ENCODE measurements at places on chromosomes 2 and 18.

DNA sequence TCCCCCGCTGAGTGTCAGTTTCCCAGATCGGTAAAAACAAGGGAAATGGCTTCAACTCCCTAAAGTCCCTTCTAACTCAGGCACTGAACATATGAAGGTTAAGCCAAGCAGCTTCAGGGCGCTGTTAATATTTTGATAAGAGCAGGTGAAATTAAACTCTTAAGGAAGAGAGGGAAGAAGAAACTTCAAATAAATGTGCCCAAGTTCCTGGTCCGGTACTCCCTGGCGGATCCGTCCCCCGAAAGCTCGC is 564 bp downstream of the TRABD2A start:
- DNase-seq: no peak

GRCh38 chr2:43389581-43390466 is 163.4 kb upstream of the ZFP36L2 start:
- DNase-seq: no peak

DNA sequence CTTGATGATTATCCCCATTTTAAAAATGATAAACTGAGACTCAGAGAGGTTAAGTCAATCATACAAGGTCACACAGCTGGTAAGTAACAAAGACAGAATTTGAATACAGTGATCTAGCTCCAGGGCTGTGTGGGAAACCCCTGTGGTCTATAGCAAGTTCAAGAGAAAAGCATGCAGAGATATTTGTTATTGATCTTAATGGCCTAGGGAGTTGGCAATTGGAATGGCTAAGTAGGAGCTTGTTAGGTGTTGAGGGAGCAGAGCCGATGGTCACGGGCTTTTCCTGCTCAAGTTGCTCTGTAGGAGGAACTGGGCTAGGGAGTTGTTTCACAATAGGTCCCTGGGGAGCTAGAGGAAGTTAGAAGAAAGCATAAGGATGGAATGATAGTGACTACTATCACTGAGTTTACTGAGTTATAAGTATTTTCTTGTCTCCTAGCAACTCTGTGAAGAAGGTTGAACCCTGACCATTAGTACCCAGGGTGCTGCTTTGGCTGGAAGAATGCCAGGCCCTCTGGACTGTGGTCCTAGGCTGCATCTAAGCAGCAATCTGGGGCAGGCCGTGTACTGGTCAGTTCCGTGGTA is 30.0 kb downstream of the RNF125 start:
- DNase-seq: peak; percentile 94

DNA sequence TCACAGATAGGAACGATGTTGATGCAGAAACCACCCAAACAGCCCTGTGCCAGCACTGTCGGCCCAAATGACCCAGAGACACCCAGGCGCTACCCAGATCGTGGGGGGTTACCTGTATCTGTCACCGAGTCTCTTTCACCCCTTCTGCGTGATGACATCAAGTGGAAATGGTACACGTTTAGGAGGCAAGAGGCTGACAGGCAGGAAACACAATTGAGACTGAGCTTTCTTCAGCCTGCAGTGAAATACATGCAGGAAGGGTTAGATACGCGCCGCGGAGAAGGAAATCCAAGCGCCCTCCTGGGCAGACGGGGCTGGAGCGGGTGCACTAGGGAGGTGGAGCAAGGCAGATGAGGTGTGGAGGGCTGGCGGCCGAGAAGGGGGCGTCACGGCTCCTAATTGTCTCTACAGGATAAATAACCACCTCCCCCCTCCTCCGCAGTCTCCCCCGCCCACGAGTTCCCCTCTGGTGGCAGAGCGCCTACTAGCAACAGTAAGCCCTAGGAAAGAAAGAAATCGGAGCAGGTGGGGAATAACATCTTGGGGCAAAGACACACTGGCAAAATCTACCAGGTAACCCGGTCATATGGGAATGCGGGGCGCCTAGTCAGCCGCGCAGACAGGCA is at the start of gene RNF152:
RNF152 (minus strand) TSS at position 325 of the 626 bp plus-strand sequence. CDS start 76,544 bp downstream, outside the sequence.
- DNase-seq: no peak

DNA sequence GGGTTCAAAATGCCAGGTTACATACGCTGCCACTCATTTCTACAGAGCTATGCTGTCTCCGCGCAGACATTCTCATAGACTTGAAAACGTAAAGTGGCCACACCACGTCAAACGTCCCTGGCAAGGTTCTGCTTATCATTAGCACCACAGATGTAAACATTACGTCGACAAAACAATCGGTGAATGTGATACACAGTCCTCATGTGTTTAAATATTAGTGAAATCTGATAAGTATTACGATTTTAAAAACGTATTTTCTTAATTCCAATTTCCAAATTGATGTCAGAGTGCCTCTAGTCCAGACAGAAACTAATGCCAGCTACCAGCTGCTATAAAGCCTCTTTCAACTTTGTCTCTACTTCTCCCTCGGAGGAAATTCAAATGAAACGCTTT is 1.2 kb downstream of the STK17B start:
- DNase-seq: peak; percentile 86

GRCh38 chr2:203812294-203813221 is 55.0 kb upstream of the CTLA4 start:
- no peak for DNase-seq

DNA sequence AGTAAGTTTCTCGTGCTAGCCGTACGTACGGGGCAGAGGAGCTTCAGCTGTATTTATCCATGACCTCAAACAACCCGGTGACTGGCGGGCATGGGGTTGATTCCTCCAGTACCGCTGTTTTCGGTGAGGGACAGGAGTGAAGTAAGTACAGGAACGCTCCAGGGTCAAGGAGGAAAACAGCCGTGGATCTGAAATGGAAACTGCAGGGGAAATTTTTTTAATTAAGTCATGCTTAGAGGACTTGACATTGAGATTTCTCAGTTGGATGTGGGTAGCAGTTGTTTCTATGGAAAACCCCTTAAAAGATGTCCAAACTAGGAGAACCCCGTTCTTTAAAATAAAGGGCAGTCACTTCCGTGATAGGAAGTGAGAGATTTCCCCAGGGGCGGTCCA is 1.2 kb downstream of the RAB12 start:
- DNase-seq: peak; percentile 40

Measured in NB4 (cell line).